ENCODE measurements at places on chromosomes 11 and 22.

- no peak for DNase-seq
Measured at GRCh38 chr11:6812390-6813005, 13.0 kb upstream of the OR6A2 start.

- DNase-seq: no peak
Measured at GRCh38 chr11:96331699-96332116, 11.3 kb downstream of the MAML2 start.

DNA sequence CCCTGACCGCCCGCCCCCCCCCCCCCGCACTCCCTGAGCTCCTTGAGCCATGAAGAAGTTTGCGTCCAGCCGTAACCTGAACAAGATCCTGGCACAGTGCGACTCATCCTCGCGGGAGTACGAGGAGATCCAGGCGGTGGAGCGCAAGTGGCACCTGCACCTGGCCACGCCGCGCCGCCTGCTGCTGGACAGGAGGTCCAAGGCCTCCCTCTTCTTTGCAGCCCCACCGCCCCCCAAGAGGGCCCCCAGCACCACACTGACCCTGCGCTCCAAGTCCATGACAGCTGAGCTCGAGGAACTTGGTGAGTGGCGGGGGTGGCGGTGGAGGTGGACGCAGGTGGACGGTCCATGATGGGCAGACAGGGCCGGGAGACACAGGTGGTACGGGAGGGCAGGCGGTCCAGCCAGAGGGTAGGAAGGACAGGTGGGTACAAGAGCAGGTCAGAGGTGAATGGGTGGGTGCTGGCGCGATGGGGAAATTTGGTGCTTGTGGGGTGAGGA, 32.1 kb upstream of the ACR start:
- no peak for DNase-seq

GRCh38 chr11:71173709-71174108, 78.7 kb downstream of the SHANK2 start:
- no peak for DNase-seq

DNA sequence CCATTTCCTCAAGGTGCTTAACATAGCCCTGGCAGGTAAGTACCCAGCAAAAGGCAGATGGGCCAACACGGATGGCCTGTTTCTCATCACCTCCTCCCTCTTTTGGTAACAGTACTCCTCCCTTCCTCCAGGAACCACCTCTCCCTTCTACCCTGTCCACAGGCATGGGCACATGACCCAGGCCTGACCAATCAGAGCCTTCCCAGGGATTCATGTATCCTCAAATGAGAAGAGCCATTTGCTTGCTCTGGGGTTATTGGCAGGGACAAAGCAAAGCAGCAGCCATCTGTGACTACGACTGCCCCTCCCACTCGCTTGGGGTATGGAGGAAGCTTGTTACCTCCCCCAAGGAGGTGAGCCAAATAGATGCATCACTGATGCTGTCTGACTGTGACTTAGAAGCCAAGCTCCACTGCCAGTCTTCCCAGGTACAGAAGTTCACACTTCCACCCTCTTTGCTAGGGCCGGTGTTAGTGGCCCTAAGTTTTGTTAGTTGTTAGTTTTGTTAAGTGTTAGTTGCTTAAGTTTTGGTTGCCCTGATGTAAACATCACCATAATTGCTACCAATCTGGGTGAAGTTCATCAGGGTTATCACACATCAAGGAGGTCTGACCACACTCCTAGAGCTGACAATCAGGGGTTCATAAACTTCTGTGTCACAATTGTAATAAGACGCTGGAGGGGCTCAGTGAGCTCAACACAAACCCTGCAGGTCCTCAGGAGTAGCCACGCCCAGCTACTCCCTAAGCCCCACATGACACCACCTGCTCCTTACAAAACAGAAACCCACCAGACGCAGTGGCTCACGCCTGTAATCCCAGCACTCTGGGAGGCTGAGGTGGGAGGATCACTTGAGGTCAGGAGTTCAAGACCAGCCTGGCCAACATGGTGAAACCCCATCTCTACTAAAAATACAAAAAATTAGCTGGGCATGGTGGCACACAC, 57.3 kb downstream of the ARFGAP3 start:
- DNase-seq: no peak

DNA sequence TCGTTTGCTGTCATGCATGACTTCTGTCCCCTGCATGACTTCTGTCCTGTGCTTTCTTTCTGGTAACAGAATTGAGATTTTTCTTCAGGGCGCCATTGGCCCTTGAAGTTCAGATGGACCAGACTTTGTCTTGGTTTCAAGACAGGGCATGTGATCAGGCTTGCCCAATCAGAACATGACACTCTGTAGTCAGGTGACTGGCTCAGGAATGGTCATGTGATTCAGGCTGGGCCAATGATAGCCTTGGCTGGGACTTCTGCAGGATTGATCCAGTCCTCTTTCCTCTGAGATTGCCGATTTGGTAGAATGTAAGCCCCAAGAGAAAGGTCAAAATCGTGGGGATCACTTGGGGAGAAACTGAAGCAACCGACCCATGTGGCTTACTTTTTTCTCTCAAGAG, 90.5 kb upstream of the ALX4 start:
- DNase-seq: no peak

GRCh38 chr11:70312401-70313357, 42.2 kb downstream of the PPFIA1 start:
- no peak for DNase-seq

DNA sequence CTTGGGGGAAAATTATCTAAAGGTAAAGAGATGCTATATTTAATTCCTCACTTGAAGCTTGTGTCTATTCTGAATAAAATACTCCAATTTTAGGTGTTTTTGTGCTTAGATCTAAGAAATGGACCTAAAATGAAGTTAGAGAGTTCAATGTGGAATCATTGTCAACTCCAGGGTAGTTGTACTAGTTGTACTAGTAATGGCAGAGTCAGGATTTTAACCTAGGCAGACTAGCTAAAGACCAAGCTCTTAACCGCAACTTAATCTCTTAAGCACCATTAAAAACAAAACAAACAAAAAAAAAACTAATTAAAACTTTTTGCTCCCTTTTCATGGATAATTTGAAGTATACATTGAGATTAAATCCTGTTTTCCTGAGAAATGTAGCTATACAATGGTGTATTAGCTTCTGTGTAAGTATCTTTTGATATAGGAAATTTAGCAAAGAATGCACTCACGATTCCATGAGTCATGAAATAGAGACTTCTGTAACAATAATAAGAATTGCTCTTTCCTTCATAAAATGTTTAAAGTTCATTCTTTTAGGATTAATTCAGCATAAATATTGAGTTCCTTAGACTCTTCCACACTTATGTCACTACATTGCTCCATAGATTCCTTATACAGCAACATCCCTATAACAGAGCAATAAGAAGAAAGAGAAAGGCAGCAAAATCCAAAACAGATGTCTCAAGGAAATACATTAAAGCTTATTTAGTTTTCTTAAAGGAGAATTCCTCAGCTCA, 26.5 kb upstream of the SOX6 start:
- DNase-seq: no peak

DNA sequence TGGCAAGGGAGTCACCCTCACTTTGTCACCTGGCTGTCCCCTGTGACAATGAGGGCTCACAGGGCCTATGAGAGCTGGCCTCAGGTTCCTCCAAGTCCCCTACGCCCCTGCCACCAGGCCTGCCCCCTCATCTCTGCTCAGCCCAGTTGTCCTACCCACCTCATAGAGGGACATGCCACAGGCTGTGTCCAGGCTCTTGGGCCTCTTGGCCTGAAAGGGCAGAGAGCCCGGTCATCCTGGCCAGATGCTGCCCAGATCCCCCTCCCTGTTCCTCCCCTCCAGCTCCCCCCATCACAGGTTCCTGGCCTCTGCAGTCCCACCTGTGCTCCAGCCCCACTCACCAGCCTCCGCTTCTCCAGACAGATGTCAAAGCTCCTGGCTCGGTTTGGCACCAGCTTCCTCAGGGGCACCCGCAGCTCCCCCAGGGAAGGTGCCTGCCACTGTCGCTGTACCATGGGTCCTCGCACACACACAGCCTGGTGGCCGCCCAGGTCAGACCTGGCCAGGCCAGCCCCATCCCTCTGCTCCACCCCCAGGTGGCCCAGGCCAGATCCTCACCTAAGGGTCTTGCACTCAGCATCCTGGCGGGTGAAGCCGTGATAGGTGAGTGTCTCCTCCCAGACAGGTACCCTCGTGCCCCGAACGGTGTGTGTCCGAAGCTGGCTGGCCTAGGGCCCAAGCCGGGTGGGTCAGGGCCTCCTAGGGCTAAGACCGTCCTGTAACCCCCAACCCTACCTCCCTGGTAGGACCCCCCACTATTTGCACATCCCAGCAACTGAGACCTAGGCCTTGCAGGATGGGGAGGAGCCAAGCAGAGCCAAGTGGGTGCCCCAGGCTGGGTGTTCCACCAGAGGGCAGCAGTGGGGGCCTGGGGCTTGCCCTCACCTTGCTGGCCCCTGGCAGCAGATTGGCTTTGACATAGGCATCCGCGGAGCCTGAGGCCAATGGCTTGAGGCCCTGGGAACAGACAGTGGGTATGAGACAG, 8.3 kb downstream of the NDUFV1 start:
- DNase-seq: no peak

- DNase-seq: no peak
Measured at GRCh38 chr22:38953577-38954413, 3.6 kb upstream of the APOBEC3A start.

DNA sequence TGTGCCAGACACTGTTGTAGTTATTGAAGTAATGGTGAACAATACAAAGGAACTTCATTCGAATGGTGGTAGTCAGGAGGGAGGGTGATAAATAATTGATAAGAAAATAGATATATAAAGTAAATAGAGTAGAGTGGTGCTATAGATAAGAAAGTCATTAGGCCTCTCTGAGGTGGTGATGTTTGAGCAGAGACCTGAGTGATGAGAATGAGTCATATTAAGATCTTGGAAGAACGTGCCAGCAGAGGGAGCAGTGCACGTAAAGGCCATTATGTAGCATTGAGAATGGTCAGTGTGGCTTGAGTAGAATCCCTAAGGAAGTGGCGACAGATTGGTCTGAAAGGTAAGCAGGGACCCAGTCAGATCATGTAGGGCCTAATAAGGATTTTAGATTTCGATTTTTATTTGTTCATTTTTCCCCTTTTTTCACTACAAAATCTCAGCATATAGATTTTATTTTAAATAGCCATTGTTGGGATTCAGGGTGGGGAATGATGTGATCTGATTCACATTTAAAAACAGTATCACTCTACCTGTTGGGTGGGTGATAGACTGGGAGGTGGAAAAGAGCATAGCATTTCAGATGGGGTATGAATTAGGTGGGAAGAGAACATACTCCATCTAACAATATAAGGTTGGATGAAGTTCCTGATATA, 44.7 kb downstream of the CCDC90B start:
- DNase-seq: peak; percentile 44

DNA sequence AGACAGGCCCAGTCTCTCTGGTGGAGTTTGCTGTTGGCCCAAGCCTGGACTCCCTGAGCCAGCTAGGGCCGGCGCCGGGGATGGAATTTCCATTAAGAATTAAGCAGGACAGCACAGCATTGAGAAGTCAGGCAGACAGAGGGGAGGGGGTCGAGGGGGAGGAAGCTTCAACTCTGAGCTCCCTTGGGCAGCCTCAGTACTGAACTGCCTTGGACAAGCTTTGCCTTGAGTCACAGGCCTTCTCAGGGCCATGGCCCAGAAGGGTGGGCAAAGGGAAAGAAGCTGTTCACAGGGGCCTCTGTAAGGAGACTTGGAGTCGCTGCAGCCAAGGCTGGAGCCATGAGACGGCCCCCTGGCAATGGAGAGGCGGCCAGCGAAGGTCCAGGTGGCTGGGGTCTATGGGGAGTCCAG, 2.6 kb upstream of the INSC start:
- no peak for DNase-seq

- peak; percentile 45 for DNase-seq
Measured at GRCh38 chr11:8262552-8263108, 1.0 kb downstream of the LMO1 start.

- no peak for DNase-seq
Measured at GRCh38 chr11:70139785-70140410, 61.8 kb downstream of the ANO1 start.

- DNase-seq: no peak
Measured at GRCh38 chr11:9030601-9031000, 26.8 kb upstream of the NRIP3 start.

DNA sequence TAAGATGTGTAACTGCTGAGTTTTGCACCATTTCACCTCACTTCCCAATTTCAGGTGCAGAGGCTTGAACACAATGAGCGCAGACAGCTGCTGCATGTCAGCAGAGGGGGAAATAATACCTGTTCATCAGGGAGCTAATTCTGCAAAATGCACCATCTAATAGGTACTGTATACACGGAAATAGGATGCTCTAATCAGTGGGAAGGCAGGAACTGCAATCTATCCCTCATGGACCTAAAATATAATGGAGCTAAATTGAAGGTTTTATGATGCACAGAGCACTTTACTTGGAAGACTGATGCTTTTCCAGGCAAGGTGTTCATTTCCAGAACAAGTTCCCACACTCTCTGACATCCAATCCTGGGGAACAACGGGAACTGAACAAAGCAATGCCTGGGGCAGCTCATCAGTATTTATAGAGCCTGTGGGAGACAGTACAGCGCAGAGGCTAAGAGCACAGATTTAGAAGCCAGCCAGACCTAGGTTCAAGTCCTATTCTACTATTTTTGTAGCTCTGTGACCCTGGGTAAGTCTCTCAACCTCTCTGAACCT, 78.5 kb downstream of the TENM4 start:
- no peak for DNase-seq

- no peak for DNase-seq
Measured at GRCh38 chr11:126805870-126806269, 194.7 kb downstream of the KIRREL3 start.

GRCh38 chr11:78209478-78209877, 20.8 kb downstream of the USP35 start:
- DNase-seq: no peak

- DNase-seq: no peak
Measured at GRCh38 chr11:46012185-46012584, 89.7 kb downstream of the LARGE2 start.

- DNase-seq: no peak
Measured at GRCh38 chr22:17781319-17782031, 7.2 kb upstream of the BID start.

DNA sequence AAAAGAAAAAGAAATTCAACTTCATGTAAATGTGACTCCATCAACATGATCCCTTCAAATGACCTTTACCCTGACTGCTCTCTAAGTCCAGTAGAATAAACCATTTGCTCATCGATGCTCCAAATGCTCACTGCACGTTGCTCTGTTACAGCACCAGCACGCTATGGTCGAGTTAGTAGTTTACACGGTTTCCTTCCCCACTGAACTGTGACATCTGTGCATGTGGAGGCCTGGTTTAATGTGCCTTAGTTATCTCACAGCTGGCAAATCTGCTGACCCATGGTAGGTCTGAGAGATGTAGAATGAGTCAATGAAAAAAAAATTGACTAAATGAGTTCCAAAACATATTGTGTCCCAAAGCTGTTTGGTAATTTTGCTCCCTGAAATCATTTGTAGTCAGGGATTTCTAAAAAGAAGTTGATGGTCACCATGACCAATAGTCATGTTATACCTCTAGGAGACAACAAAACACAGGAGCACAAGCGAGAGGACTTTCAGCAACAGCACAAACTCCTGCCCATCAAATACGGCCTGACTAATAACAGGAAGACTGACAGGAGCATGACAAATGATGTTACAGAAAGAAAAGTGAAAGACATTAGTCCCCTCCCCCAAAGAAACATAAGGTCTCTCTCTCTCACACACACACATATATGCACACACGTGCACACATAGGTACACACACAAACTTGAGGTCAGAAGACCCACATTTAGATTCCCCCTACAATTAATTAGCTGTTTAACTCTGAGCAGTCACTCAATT, 624.5 kb downstream of the OPCML start:
- DNase-seq: no peak
